Mesothelial cell of epicardium (in vitro differentiated cells): ENCODE measurements at places on chromosomes 7 and 10. TPM values are rescaled to one million over a fixed set of nuclear protein-coding genes. Genes with fewer than 3 reads are reported as not detected.

NRG3 gene
- 0.42 to 0.74 TPM (median 0.57 TPM) in 3 replicates for total RNA-seq

DNA sequence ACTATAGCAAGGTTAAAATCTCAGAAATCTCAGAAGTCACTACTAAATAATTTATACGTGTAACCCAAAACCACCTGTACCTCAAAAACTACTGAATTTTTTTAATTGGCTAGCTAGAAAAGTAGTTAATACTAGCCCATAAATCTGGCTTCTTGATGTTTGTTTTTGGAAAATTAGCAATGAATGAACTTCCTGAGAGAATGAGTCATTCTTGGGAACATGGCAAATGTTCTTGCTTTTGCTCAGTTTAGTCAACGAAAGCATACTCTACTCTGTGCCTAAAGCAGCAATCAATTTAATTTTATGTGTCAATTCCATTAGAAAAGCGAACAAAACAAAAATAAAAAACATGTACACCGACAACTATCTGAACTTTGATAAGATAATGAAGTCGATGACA is 69.2 kb downstream of the SEMA3E start:
- H3K4me3 ChIP-seq = no peak overlapping the region
- H3K36me3 ChIP-seq = no peaks in the 10 kb centered on the region
- no peaks in the 10 kb centered on the region for H3K27me3 ChIP-seq
- H3K27ac ChIP-seq = no peak overlapping the region
- no peaks in the 10 kb centered on the region for H3K4me1 ChIP-seq
- DNase-seq = no peak

OR9A2 gene
- 0.29 to 0.42 TPM (median 0.33 TPM) in 3 replicates for total RNA-seq

MCM7 gene
- total RNA-seq = 170 to 172 TPM (median 171 TPM) in 3 replicates

GRCh38 chr10:72424561-72424960 is 69.8 kb upstream of the DNAJB12 start:
- H3K4me3 ChIP-seq = no peak overlapping the region
- peaks cover 17% of the 10 kb centered on the region for H3K4me1 ChIP-seq
- H3K36me3 ChIP-seq = peaks cover 27% of the 10 kb centered on the region

ZNF503 gene
- 58.0 to 59.9 TPM (median 58.3 TPM) in 3 replicates for total RNA-seq

DNA sequence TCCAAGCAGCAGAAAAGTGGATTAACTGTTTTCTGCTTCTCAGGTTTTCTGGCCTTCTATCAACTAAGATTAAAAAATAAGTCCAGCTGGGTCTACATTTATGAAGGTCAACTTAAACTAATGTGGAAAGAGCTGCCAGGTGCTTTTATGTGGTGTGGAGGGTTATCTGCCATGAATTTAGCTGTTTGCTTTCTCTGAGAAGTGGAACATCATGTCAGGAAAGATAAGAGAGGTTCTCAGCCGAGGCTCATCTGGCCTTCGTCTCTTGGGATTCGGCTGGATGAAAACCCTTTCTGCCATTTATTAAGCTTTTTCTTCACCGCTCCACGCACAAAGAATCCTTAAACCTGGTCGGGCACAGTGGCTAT is 5.5 kb downstream of the PTPRN2 start:
- H3K36me3 ChIP-seq = no peaks in the 10 kb centered on the region
- H3K4me3 ChIP-seq = no peak overlapping the region
- DNase-seq = no peak
- peaks cover 40% of the 10 kb centered on the region for H3K27me3 ChIP-seq
- H3K27ac ChIP-seq = no peak overlapping the region
- H3K4me1 ChIP-seq = peaks cover 3% of the 10 kb centered on the region

DNA sequence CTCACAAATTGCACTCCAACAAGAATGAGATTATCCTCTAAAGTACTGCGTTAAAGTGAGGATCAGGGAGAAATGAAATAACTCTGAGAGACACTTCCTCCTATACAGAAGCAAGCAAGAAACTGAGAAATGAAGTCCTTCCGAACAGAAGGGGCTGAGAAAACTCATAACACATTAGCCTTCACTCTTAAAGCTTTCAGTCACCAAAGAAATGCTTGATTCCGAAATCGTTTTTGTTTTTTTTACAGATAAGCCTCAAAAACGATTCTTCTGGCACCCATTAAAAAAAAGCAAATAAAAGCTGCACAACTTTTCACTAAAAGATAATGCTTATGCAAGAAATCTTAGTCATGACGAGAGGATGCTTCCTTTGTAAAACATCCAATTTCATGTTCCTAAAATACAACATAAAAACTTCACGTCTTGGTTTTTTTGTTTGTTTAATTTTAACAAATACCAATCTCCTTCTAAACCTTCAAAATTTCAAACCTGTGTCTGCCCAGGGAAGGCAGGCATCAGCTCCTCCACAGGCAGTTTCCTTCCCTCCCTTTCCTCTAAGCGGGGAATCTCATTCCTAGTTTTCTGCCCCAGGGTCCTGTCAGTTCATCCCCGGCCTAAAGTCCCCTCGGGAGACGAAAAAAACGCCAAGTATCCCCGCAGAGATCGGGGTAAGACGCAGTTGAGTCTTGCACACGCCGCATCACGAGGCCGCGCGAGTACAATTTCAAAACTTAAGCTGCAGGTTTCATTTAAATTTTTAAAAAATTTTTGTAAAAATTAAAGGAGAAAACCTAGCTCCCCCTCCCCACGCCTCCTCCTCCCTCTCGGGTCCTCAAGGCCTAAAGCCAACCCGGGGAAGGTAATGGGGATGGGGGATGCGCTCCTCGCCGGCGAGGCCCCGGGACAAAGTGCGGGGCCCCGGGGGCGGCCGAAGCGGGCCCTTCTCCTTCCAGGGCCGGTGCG is 1.1 kb downstream of the BAZ1B start:
- H3K27ac ChIP-seq = peak overlapping the region; percentile 92
- DNase-seq = no peak
- peaks cover 16% of the 10 kb centered on the region for H3K36me3 ChIP-seq
- no peaks in the 10 kb centered on the region for H3K27me3 ChIP-seq
- H3K4me3 ChIP-seq = peak overlapping the region; percentile 80
- H3K4me1 ChIP-seq = peaks cover 32% of the 10 kb centered on the region

DGKB gene
- total RNA-seq = 3.1 to 3.9 TPM (median 3.5 TPM) in 3 replicates

GRCh38 chr7:110534241-110534931 is 556.5 kb upstream of the LRRN3 start:
- DNase-seq = no peak
- H3K4me3 ChIP-seq = no peak overlapping the region
- no peaks in the 10 kb centered on the region for H3K36me3 ChIP-seq
- H3K4me1 ChIP-seq = peaks cover 18% of the 10 kb centered on the region
- H3K27me3 ChIP-seq = no peaks in the 10 kb centered on the region

DNA sequence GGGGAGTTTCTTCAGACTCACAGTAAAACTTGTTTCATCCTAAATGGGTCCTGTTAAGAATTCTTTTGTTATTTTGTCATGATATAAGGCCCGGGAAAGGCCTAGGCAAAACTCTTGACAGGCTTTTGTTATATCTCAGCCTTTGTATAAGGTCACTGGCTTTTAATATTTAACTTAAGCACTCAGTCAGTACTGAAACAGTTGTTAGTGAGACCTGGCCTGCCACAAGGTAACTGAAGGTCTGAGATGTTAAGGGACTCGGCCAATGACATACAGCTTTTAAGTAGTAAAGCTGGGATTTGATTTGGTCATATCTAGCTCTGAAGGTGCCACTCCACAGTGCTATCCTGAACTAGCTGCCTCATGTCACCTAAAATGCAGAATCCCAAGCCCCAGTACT is 57.2 kb upstream of the STEAP4 start:
- H3K27me3 ChIP-seq = no peaks in the 10 kb centered on the region
- no peak for DNase-seq
- H3K4me3 ChIP-seq = no peak overlapping the region
- no peak overlapping the region for H3K27ac ChIP-seq

EEF1AKMT2 gene
- 20.9 to 24.2 TPM (median 23.0 TPM) in 3 replicates for total RNA-seq

DNA sequence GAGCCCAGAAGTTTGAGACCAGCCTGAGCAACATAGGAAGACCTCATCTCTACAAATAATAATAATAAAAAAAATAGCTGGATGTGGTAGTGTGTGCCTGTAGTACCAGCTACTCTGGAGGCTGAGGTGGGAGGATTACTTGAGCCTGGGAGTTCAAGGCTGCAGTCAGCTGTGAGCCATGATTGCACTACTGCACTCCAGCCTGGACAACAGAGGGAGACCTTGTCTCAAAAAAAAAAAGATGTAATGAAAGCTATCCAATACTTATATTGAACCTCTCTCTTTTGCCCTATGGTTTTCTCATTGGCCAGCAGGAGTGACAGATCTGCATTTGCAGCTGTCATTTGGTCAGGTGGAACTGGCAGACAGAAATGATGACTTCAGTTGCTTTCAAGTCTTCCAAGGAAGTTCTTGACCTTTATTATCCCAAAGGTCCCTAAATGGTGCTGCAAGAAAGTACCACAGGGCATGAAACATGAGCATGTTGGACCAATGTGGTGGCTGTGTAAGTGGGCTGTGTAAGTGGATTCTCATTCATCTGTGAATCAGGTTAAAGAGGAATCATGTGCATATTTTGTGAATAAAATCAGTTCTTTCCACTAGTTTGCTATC is 99.4 kb downstream of the CALD1 start:
- H3K4me3 ChIP-seq = no peak overlapping the region
- H3K27ac ChIP-seq = no peak overlapping the region
- peaks cover 24% of the 10 kb centered on the region for H3K4me1 ChIP-seq
- DNase-seq = no peak
- peaks cover 4% of the 10 kb centered on the region for H3K36me3 ChIP-seq

SFRP4 gene
- total RNA-seq = 5.7 to 6.6 TPM (median 6.4 TPM) in 3 replicates

SPDYE6 gene
- total RNA-seq = not detected in 3 replicates

TMEM178B gene
- 0.11 to 0.31 TPM (median 0.16 TPM) in 3 replicates for total RNA-seq

DNA sequence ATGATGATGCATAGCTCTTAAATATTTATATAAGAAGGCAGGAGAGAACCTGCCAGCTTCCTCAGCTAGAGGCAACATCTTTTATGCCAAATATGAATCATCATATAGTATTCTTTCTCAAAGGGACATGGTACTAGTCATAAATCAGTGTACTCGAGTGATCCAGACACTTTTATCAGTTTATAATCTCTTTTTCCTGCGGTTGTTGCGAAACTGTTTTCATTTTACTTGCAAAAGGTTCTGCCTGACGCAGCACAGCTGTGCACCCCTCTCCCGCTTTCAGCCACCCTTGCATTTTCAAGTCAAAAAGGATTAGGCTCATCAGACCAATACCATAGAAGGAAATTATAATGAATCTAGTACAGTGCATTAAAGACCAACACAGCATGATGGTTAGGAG is 332.3 kb upstream of the PRKCQ start:
- no peaks in the 10 kb centered on the region for H3K36me3 ChIP-seq
- H3K27ac ChIP-seq = no peak overlapping the region
- DNase-seq = no peak
- H3K4me3 ChIP-seq = no peak overlapping the region

DNA sequence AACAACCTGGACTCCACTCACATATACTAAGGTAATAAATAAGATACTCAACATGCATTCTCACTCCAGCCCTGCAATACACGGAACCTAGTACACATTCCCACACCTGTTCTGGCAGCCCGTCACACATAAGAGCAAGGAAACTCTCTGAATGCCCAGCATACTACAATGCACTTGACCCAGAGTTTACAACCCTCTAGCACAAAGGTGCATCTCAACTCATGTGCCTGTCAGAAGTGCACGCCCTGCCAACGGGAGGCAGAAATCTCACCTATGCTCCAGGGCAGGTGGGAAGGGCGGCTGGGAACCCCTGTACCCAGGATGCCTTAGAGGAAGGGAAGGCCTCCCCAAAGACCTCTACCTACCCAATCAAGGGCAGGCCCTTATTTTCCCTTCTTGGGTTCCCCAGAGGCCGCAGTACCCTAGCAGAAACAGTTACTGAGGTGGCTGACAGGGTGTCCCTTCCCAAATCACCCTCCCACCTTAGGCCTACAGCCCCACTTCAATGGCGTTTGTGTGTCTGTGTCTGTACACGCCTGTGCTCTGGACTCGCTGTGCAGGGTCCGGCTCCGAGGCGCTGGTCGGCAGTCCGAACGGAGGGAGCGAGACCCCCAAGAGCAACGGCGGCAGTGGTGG is 2.0 kb downstream of the EVX1 start:
- DNase-seq = no peak
- no peak overlapping the region for H3K27ac ChIP-seq
- peaks cover 98% of the 10 kb centered on the region for H3K27me3 ChIP-seq

SFTPA1 gene
- total RNA-seq = not detected in 3 replicates

DNA sequence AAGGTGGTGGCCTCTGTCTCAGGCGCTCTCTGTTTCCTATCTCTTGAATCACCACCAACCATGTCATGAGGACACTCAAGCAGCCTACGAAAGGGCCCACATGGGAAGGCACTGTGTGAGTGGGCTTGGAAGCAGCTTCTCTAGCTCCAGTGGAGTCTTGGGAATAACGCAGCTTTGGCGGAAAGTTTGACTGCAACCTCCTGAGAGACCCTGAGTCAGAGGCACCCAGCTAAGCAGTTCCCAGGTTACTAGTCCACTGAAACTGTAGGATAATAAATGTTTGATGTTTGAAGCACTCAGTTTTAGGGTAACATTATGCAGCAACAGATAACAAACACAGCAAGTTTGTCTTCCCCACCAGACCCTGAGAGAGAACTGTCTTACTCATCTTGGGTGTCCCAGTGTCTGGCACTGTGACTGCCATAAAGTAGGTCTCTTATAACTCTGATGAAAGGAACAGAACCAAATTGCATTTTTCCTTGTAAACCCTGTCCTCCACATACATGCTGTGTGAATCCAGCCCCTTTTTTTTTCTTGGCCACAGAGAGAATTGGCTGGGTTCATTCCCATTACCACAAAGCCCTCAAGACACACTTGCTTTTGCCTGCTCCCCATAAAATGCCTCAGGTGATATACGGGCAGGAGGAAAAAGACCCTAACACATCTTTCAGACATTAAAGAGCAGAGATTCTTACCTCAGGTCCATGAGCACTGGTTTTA is 185.5 kb downstream of the ZNF365 start:
- no peak for DNase-seq
- H3K4me3 ChIP-seq = no peak overlapping the region
- peak overlapping the region; percentile 6 for H3K27ac ChIP-seq
- peaks cover 9% of the 10 kb centered on the region for H3K27me3 ChIP-seq
- H3K36me3 ChIP-seq = no peaks in the 10 kb centered on the region

SMKR1 gene
- 2.0 to 2.8 TPM (median 2.5 TPM) in 3 replicates for total RNA-seq

DNA sequence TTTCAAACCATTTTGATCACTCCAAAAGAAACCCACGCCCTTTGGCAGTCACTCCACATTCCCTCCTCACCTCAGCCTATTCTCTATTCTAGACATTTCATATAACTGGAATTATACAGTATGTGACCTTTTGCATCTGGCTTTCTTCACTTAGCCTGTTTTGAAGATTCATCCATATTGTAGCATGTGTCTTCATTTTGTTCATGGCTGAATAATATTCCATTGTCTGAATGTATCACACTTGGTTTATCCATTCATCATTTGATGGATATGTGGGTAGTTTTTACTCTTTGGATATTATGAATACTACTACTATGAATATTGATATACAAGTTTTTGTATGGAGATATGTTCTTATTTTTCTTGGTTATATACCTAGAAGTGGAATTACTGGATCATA is 3.5 kb upstream of the OTUD1 start:
- no peaks in the 10 kb centered on the region for H3K36me3 ChIP-seq
- no peak for DNase-seq
- H3K27ac ChIP-seq = no peak overlapping the region

DNA sequence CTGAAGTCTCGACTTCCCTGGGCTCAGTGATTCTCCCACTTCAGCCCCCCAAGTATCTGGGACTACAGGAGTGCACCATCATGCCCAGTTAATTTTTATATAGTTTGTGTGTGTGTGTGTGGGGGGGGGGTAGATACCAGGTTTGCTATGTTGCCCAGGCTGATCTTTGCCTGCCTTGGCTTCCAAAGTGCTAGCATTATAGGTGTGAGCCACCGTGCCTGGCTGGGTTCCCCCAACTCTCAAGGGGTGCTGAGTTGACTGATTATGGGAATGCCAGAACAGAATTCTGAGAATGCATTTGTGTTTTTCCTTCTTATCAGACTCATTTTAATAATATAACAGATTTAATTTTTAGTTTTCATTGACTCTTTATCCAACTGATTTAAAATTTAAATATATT is 19.5 kb downstream of the RPA3 start:
- H3K36me3 ChIP-seq = peaks cover 6% of the 10 kb centered on the region
- peaks cover 29% of the 10 kb centered on the region for H3K4me1 ChIP-seq
- DNase-seq = no peak
- no peak overlapping the region for H3K27ac ChIP-seq
- H3K4me3 ChIP-seq = no peak overlapping the region
